Stimulated activated CD8-positive, alpha-beta memory T cell treated with anti-CD3 and anti-CD28 coated beads, Interleukin-12 subunit alpha, Interleukin-12 subunit beta, amount 100 ng/mL, for 1 hour (primary cell): ENCODE measurements at places on chromosomes 11 and 22.
A peak's percentile ranks its signal among the peaks of the same experiment; 100 is the strongest.

DNA sequence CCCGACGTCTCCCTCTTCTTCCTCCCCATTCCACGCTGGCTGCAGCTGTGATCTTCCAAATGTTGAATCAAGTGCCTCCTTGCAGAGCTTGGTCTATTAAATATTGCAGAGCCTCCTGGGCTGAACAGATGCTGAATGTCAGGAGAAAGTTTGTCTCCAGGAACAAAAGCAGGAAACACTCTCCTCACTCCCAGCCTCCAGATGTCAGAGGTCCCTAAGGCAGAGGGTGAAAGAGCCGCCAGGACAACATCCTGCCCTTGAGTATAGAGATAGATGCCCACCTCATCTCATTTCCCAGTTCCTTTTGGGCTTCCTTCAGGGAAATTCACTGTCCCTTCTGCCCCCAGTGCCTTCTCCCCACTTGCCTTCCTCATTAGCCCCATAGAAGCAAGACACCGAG lies 40.8 kb upstream of the IGSF9B start:
- DNase-seq, result no peak

- DNase-seq, result no peak
Observed at GRCh38 chr22:28443526-28443876, 236.1 kb downstream of the TTC28 start.

DNA sequence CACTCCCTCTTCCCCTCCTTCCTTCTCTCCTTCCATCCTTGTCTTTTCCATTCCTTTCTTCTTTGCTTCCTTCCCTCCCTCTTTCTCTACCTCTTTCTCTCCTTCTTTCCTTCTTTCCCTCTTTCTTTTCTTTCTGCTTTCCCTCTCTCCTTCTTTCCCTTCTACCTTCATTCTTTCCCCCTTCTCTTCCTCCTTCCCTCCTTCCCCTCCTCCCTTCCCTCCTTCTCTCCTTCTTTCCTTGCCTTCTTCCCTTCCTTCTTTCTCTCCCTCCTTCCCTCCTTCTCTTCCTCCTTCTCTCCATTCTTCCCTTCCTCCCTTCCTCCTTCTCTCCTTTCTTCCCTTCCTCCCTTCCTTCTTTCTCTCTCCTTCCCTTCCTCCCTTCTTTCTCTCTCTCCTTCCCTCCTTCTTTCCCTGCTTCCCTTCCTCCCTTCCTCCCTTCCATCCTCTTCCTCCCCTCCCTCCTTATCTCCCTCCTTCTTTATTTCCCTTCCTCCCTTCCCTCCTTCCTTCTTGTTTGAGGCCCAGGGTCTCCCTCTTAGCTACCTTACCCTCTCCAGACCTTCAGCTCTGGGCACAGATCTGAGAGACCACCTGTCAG lies 77.0 kb downstream of the BUD13 start:
- DNase-seq, result no peak

DNA sequence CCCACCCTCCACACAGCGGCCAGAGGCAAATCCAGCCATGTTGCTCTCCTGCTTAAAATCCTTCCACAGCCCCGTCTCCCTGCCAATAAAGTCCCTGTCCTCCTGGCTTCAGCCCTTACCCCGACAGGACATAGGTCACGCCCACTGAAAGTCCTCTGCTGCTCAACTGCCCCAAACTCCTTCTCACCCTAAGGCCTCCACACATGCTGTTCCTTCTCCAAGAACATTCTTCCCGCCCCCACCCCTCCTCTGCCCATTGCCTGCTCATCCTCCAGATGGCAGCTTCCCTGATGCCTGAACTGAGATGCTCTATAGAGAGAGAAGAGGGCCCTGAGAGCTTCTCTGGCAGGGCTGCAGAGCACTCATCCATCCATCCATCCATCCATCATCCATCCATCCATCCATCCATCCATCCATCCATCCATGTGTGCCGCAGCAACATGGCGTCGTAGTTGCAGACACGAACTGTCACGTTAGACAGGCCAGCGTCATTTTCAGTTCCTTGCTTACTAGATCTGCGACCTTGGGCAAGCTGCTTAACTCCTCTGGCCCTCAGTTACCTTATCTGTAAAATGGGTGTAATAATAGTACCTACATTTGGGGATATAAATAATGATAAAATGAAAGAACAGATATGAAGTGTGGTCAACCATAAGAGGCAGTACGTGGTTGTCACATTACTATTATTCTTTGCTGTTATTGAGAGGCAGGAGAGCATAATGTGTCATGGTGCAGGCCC lies 9.4 kb downstream of the NPTXR start:
- DNase-seq, result no peak

- no peak for DNase-seq
Observed at GRCh38 chr11:35548925-35549561, 23.6 kb upstream of the PAMR1 start.

DNA sequence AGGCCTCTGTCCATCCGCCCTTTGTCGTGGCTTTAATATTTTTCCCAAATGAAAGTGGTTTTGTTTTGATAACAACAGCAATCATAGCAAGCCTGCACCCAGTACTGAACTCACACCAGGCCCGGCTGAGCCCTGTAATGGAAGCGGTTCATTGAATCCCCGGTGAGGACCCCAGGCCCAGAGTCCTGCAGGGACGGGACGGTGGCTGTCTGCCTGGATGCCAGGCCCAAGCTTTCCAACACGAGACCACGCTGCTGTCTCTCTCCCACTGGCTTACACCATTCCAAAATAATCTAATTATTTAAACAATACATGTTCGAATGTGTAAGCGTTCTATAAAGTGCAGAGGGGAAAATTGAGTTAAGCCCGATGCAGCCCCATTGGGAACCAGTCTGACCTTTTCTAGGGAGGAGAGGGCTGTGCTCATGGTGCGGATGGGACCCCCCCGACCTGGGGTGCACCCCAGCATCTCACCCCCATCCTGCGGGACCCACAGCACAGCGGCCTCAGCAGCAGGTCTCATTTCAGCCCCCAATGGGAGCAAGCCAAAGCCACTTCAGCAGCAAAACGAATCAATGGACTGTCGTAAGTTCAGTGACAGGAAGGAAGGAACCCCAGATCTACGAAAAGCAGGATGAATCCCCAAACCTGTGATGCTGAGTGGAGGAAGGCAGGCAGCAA lies 1046.9 kb downstream of the BRD1 start:
- DNase-seq, result no peak

- DNase-seq, result no peak
Observed at GRCh38 chr11:6602096-6602940, 1.1 kb downstream of the RRP8 start.

DNA sequence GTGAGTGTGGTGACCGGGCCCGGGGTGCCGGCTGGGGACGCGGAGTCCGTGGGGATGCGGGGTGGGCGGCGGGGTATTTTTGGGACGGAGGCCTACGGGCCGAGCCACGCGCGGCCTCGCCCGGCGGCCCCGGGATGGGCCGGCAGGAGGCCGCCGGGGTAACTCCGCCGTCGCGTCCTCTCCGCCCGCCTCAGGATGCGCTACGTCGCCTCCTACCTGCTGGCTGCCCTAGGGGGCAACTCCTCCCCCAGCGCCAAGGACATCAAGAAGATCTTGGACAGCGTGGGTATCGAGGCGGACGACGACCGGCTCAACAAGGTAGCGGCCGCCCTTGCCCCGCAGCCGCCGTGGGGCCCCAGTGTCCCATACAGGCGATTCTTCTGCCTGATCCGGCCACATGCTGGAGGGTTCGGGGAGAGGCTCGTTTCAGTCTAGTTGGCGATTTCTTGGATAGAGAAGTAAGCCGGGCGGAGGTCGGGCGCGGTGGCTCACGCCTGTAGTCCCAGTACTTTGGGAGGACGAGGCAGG lies 337 bp downstream of the RPLP2 start:
- no peak for DNase-seq

DNA sequence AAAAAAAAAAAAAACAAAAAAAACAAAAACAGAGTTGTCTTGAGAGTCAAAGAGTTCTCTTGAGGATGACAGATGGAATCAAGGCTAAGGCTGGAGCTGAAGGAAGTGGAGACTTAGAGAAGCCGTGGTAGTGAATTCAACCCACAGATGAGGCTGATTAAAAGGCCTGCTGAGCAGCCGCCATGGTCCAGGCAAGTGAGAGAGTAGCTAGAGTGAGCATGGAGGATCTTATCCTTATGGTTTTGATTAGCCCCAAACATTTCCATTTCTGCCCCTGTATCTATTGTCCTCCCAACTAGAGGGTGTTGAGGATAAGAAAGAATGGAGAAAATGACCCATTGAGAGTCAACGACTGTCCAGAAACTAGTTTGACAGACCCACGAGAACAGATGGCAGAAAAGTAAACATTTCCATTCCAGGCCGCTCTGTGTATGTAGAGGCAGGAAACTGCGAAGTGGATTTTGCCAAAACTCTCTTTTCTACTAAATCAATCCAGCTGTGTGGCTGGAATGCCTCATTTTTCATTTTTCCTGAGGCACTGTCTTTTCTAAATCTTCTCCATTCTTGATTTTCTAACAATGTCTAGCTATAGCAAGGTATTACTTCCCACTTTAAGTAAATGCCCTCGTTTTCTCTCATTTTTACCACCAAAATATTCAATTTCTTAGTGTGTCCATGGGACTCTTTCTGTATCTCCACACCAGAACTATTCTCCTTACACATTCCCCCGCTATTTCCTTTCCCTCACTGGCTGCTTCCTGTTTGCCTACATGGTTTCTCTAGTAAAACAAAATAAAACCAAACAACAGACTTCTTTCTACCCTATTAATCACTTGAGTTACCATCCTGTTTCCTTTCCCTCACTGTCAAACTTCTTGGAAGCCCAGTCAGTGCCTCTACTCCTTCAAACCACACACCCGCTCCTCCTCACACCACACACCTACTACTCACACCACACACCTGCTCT lies 5.4 kb upstream of the MMP8 start:
- DNase-seq, result no peak

- no peak for DNase-seq
Observed at GRCh38 chr22:48647606-48648515, 1179.8 kb downstream of the BRD1 start.

- no peak for DNase-seq
Observed at GRCh38 chr11:23497040-23497439, 636.8 kb upstream of the CCDC179 start.

- peak; percentile 13 for DNase-seq
Observed at GRCh38 chr22:21762712-21763581, 27.4 kb upstream of the YPEL1 start.

GRCh38 chr11:91698845-91699244 lies 525.8 kb upstream of the FAT3 start:
- no peak for DNase-seq

GRCh38 chr22:49826603-49827270 lies 936 bp downstream of the BRD1 start:
- DNase-seq, result no peak

- no peak for DNase-seq
Observed at GRCh38 chr11:117715801-117716200, 81.2 kb downstream of the DSCAML1 start.

DNA sequence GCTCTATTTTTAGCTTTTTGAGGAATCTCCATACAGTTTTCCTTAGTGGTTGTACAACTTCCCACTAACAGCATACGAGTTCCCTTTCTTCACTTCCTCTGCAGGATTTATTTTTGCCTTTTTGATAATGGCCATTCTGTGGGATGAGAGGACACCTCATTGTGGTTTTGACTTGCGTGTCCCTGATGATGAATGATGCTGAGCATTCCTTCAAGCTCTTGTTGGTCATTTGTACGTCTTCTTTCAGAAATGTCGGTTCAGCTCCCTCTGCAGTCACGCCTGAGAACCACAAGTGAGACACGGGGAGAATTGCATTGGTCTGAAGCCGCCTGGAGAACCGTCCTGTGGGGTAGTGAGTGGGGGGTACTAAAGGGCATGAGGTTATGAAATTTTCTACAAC lies 2.0 kb upstream of the KRTAP5-10 start:
- no peak for DNase-seq

GRCh38 chr11:76835928-76836612 lies 24.6 kb upstream of the ACER3 start:
- no peak for DNase-seq

- DNase-seq, result no peak
Observed at GRCh38 chr22:42194104-42194851, 63.7 kb upstream of the CYP2D6 start.

- no peak for DNase-seq
Observed at GRCh38 chr11:8025816-8026215, 38.7 kb downstream of the EIF3F start.

DNA sequence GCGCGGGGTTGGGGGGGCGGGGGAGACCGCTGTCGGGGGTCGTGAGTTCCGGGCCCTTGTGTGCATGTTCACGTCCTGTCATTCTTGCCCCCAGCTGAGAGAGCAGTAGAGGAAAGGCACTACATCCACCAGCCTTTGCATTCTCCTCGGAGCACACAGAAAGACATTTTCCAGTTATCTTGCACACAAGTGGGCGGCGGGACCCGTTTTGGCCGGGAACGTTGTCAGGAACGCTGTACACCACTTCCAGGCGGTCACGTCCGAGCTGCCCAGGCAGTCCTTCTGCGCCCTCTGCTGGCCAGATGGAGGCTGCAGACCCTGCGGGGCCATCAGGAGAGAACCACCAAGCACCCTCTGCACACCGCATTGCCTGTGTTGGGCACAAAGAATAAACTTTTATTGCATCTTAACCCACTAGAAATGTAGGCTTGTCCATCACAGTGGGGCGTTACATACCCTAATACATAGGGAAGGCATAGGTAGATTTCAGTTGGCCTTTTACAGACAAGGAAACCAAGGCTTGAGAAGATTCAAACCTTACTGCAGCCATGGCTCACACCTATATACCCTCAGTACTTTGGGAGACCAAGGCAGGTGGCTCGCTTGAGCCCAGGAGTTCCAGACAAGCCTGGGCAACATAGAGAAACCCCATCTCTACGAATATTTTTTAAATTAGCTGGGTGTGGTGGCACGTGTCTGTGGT lies 2.8 kb upstream of the CDKN1C start:
- DNase-seq, result peak; percentile 80

DNA sequence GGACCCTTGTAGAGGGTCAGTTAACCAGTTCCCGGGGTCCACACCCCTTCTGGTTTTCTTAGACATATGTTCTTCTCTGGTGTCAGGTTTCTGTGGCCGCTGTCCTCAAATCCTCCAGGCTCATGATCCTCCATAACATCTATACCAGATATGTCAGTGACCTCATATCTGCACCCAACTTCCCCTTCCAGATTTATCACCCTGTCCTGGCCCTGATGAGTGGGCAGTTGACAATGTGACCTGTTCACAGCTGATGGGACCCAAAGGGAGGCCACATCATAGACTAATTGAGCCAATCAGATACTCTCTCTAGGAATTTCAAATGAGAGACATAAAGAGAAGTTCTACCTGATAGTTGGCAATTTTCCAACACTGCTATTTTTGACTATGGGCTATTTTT lies 5.1 kb downstream of the DKK3 start:
- DNase-seq, result no peak

- DNase-seq, result no peak
Observed at GRCh38 chr11:12785901-12786300, 111.7 kb downstream of the TEAD1 start.

DNA sequence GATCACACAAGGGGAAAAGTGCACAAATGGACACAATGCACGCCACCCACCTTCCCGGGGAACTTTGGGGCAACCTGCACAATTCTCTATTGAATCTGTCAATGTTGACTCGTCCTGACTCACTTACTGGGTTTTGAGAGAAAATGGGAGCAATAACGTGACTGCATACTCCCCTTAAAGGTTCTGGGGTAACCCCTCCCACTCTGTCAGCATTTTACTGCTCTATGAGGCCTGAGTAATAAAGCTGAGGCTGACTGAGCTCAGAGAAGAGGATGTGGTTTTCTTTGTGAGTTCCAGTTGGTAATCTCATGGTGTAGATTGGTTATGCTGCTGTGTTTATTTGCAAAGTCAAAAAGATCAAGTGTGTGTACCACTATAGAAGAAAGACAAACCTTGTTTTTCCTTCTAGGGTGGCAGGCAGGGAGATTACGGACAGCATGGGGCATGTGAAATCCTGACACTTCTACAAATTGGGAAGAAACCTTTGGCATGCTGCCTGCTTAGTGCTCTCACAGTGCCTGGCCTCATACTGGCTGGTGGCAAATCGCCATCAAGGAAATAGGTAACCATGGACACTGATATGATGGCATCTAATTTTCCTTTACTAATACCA lies 16.1 kb upstream of the APOA1 start:
- peak; percentile 37 for DNase-seq
